ENCODE measurements at places on chromosomes 7 and 10. TPM values are rescaled to one million over a fixed set of nuclear protein-coding genes. Genes with fewer than 3 reads are reported as not detected.

GRCh38 chr7:158559356-158559755 is 28.3 kb downstream of the PTPRN2 start:
- no peak for DNase-seq

Gene DNA2
- polyA plus RNA-seq, result 3.9 TPM

DNA sequence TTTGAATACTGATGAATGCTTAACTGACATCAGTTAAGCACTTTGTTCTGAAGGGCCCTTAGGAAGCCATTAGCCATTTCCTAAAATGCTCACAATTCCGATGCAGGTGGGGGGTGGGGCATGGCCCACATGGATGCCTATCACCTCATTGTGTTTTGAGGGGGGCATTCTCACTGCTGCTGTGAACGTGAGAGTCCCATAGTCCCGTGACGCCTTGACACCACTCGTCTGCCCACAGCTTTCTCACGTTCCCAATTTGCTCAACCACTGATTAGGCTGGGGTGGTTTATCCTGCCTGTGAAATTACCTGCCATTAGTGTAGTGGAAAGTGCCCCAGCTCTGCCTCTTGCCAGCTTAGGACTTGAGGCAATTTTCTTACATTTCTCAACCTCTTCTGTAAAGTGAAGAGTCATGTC is 31.9 kb downstream of the DUSP5 start:
- DNase-seq, result no peak

DNA sequence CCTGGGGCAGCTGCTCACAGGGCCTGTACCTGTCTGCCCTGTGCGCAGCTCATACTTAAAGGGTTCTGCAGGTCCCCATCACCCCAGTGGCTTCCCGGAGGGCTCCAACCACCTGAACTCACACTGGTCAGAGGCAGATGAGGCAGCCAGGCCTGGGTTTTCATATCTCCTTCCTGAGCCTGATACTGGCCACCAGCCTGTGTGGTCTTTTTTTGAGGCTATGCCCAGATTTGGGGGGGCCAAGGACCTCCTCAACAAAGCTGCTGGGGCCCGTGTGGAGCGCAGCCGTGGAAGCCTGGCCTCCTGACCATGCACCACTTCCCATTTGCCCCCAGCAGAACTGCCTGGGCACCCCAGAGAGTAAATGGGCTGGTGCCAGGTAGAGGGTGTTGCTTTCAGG is 25.7 kb downstream of the PNLIPRP2 start:
- DNase-seq, result no peak

DNA sequence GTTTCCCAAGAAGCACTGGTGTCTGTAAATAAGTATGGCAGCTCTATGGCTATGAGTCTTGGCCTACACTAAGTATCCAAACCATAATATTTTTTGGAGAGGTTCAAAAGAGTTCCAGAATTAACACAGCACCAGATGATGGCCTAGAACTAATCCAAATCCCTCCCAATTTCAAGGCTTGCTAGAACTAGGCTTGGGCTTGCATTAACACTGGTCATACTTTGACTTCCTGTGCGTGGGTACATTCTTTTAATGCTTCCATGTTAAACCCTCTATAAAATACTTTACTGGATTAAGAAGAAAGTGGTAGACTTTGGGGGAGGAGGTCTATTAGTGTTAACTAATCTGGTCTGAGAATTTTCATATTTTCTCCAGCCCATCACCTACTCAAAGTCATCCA is 3.1 kb downstream of the AASS start:
- no peak for DNase-seq

DNA sequence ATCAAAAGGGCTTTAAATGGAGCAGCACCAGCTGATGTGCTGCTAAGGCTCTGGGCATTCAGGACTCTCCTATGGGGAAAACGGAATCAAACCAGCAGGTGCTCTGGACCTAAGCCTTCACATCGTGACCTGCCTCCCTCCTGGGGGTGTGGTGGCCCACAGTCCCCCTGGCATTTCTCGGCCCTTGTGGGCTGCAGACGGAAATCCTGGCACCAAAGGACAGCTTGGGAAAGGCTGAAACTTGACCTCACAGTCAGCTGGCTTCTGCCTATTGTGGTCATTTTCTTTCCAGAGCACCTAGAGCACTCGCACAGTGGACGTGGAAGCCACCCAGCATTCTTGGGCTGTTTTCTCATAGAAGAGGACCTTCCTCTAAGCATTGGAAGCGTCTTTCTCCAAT is 74.8 kb downstream of the TPST1 start:
- no peak for DNase-seq

- no peak for DNase-seq
Measured at GRCh38 chr10:98778277-98778759, 331.6 kb upstream of the HPS1 start.

Gene CCDC172
- polyA plus RNA-seq, result not detected

- DNase-seq, result no peak
Measured at GRCh38 chr10:118330295-118331076, 11.6 kb downstream of the FAM204A start.

- no peak for DNase-seq
Measured at GRCh38 chr10:104521901-104522694, 119.0 kb upstream of the SORCS3 start.

DNA sequence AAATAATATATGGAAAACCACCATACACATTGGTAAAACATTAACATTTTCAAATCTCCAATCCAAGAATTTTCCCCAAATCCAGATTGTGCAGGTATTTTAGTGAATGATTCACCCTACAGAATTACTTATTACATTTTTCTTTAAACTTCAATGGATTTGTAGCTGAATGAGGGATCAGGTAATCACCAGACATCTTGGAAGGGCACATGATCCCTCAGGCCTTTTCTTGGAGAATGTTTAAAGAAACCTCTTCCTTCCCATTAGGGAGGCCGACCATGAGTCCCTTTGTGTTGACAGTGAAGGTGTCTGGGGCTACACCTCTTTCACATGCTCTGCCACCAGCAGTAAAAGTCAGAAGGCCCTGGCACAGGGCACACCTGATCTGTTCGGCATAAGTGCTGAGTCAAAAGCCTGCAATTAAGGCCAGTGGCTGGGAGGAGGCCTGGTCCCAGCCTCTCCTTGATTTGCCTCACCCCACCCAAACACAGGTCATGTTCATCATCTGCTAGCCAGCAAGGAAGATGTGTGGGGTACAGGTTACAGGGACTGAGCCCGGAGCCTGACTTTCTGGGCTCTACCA is 207.7 kb downstream of the SNX10 start:
- DNase-seq, result no peak

DNA sequence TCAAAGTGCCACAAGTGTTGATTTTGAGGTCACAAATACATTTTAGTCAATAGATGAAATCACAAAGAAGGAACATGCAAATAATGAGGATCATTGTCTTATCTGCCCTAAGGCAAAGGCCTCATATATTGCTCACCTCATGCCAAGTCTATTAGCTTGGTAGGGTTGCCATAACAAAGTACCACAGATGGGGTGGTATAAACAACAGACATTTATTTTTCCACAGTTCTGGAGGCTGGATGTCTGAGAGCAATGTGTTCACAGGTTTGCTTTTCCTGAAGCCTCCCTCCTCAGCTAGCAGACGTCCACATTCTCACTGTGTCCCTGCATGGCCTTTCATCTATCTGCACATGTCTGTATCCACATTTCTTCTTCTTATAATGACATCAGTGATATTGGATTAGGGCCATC is 59.6 kb downstream of the RELN start:
- DNase-seq, result no peak

Gene PAX4
- polyA plus RNA-seq, result not detected

DNA sequence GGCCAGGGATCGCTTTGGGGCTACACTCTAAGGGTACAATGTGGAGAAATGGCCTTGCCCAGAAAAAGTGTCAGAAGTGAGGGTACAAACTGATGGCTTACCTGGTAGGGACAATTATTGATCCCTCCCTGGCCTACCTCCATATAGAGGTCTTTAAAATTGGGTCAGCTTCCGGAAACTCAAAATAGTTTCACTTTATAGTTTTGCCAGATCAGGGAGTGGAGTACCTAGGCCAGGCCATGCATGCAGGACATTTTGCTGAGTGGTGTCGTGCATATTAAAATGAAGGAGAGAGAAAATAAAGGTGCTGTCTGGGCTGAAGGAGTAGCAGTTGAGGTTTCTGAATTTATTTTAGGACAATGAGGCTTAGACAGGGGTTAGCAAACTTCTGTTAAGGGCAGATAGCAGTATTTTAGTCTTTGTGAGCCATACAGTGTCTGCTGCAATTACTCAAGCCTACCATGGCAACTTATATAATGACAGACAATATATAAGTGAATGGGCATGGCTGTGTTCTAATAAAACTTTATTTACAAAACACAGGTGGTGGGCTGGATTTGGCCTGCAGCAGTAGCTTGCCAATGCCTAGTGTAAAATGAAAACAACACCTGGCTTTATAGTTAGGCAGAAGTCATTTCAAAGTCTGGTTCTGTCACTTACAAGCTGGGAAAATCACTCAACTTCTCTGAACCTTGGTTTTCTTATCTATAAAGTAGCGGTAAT is 176.9 kb upstream of the AOAH start:
- DNase-seq, result no peak

Gene SYNPO2L
- polyA plus RNA-seq, result 0.62 TPM

DNA sequence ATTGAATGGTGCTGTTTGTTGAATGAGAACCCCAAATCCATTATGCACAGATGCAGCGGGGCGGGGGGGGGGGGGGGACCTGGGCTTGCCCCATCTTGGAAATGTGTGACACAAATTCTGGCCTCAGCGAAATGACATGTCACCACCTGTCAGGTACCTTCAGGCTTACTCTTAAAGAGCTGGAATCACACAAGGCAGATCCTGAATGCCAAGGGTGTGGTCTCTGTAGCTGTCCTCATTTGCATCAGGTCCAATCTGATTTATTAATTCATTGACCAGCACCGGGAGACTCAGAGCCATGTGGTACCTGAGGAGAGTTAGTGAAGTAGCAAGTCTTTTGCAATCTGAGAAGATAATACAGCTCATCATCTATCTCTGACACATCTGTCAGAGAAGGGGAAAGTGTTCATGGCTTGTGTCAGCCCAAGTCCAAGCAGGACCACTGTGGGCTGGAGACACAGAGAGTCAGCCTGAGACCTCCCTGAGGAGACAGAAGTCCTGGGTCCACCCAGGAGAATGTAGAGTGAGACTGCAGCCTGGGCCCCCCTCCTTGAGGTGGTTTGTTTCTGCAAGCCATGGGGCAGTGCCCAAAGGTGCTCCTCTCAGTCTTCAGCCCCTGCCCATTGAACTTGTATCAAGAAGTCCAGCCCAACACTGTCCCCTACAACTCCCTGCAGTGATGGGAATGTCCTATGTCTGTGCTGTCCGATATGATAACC is 46.7 kb downstream of the ADCYAP1R1 start:
- no peak for DNase-seq

GRCh38 chr10:128877936-128878335 is 589.1 kb upstream of the MGMT start:
- no peak for DNase-seq

Gene HOXA5
- 29.4 TPM for polyA plus RNA-seq

Gene TEX47
- not detected for polyA plus RNA-seq

DNA sequence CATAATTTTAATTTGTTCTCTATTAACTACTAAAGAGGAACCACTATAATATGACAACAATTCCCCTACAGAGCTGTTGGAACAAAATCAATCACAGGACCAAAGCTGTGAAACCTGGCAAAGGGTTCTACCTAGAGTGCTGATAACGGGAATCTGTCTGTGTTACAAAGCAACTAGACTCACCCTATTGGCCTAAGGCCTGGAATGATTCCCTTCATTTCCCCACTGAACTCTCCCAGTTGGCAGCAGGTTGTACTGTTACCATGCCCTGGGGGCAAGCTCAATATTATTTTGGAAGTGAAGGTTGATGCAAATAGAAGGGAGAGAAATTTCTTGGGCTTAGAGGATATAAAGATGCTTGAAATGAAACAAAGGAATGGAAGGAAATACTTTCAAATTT is 81.8 kb downstream of the SEMA3A start:
- DNase-seq, result no peak

Gene THAP5
- polyA plus RNA-seq, result 5.2 TPM

Gene SPAG6
- not detected for polyA plus RNA-seq

DNA sequence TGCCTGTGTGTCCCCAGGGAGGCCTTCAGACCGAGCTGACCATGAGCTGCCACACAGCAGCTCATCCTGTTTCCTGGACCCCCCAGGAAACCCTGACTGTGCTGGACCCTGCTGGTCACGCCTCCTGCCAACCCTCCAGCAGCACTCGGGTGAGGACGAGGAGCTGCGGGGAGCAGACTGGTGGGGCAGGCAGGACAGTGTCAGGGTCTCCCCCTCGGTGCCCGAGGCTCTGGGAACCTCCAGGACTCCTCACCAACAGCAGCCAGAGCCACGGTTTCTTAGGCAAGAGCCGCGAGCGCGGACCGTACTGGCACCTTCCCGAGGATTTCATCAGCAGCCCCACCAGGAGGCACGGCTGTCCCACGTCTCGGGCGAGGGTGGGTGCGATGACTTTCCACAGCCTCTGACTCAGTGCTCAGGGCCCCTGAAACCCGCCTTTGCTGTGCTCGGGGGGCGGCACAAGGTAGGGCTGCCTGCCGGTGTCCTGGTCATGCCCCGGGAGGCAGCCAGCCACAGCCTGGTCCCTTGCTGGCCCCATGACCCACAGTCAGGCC is 186.9 kb downstream of the ELFN1 start:
- no peak for DNase-seq

DNA sequence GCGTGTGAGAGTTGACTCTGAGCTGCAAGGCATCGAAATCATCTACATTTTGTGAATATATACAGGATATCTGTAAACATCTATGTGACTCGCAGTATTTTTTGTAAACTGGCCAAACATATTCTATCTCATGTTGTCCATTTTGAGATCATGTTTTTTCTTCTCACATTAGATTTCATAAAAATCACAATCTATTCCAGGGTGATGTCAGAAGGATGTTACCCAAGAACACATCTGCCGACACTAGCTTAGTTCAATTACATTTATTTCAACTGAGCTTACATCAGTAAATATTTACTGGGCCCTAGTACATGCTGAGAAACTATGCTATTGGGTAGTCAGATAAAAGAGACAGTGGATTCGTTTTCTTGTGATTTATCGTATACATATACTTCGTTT is 2.5 kb upstream of the BUB3 start:
- DNase-seq, result no peak

DNA sequence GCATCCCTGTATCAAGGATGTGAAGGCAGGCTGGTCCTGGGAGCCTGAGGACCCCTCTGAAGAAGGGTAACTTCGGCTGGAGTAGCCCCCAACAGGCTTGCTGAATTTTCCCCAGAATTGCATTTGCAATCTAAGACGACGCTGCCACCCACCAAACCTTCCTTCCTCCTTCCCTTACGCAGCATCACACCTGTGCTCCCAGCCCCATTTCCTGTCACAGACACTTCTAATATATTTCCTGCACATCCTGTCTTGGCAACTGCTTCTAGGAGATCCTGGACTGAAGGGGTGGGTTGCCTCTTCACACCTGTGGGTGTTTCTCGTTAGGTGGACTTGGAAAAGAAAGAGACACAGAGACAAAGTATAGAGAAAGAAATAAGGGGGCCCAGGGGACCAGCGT is 9.4 kb upstream of the PGAM1 start:
- no peak for DNase-seq
